Stimulated activated CD4-positive, alpha-beta T cell treated with anti-CD3 and anti-CD28 coated beads, Interleukin-2, amount 100 ng/mL, for 24 hours (primary cell): ENCODE measurements at places on chromosomes 5 and 9.

DNA sequence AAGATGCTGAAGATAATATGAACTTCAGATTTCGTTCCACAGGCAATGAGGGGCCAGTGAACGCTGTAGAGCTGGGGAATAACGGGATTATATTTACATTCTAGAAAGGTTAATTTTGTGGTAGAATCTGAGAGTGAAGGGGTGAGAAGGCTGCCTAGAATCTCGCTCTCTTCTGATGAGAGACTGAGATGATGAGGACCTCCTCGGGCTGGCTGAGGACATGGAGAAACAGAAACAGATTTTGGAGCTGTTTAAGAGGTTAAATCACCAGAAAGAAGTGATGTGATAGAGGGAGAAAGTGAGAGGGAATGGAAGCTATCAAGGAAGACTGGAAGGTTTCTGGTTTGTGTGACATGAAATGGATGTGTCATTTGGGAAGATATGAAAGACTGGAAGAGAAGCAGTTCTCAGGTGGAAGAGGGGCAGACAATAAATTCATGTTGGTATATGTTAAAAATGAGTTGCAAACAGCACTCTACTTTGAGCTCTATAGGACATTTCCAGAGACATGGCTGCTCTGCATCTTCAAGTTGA lies 612.6 kb downstream of the ISL1 start:
- DNase-seq: no peak

DNA sequence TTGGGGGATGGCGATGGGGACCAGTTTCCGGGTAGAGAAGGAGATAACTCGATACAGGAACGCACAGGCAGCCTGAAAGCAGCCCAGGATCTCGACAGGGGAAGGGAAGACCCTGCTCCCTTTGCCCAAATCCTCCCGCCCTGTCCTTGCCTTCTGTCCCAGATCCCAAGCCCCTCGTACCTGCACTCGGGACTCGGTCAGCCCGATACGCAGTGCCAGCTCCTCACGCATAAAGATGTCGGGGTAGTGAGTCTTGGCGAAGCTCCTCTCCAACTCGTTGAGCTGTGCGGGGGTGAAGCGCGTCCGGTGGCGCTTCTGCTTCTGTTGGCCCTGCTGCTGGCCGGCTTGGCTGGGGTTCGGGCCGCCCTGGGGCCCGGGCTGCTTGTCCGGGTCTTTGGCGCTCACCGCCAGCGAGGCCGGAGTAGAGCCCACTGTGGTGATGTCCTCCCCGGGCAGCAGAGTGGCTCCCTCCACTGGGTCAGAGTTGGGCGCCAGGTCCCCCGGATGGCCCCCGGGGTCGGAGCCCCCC lies 1.8 kb downstream of the OTP start:
- no peak for DNase-seq

- no peak for DNase-seq
These were observed 107.1 kb upstream of the TNPO1 start for GRCh38 chr5:72709341-72709740.

DNA sequence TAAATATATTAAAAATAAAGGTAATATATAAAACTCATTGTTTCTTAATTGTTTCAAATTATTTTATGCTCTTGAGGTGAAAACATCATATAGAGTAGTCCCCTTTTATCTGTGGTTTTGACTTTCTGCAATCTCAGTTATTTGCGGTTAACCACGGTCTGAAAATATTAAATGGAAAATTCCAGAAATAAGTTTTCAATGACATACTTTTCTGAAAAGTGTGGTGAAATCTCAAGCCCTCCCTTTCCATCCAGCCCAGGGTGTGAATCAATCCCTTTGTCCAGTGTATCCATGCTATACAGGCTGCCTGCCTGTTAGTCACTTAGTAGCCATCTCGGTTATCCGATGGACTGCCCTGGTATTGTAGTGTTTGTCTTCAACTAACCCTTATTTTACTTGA lies 546.7 kb upstream of the DMAC1 start:
- DNase-seq: no peak

GRCh38 chr9:122158202-122158601 lies 1.4 kb downstream of the NDUFA8 start:
- DNase-seq: peak; percentile 31

- DNase-seq: no peak
These were observed 18.8 kb upstream of the RPL26L1 start for GRCh38 chr5:172940268-172941066.

DNA sequence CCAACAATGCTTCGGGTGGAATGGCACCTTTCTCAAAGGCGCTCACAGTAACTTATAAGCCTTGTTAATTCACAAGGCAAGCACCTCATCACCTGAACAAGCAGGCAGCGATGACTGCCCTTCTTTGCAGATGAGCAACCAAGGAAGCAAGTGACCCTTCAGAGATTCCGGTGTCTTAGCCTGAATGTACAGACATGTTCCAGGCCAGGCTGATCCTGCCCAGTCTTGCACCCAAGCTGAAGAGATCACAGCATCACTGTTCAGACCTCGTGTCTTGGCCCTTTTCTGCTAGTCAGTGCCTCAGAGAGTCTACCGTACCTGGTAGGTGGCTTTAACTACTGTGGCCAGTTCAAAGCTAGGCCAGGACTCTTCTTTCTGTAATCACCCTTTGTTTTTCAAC lies 94.7 kb upstream of the ERCC6L2 start:
- DNase-seq: no peak

GRCh38 chr5:2538169-2538568 lies 213.3 kb downstream of the IRX2 start:
- no peak for DNase-seq

GRCh38 chr9:136881691-136882108 lies 4.6 kb upstream of the TRAF2 start:
- peak; percentile 64 for DNase-seq

GRCh38 chr9:82148901-82149461 lies 160.4 kb downstream of the SPATA31D1 start:
- no peak for DNase-seq

DNA sequence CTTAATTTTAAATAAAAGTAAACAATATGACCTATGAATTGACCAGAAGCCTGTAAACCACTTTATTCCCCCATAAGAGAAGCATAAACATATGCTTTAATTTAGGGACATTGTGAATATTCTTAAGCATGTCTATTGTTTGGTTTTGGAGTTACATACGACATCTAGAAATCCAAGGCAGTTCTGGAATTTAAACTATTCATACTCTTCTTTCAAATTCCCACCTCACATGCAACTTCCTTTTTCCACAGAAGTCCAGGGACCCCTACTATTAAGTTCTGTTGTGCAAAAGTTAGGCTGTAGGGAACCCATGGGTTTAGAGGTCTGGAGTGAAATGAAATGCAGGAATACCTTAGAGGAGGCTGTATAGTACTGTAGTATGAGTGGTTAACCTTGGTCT lies 2.1 kb downstream of the RIC1 start:
- DNase-seq: no peak

DNA sequence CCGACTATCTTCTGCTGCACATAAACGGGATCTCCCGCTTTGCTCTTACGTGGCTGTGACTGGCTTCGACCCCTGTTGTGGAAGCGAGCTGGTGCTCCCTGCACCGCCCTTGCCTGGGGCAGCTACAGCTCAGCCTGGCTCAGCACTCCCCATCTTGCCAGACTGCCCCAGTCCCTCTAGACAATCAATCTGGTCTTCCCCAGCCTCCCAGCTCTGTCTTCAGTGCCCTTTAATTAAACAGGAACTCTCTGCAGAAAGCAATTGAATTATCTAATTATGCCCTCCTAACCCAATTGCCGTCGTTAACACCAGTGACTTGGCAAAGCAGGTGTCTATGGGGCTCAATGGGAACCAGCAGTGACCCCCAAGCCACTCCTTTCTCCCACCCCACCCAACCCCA lies 18.9 kb upstream of the NTNG2 start:
- DNase-seq: no peak

GRCh38 chr5:146109379-146109778 lies 4.0 kb upstream of the PLAC8L1 start:
- no peak for DNase-seq

- no peak for DNase-seq
These were observed 41.3 kb downstream of the LRSAM1 start for GRCh38 chr9:127492616-127493015.

GRCh38 chr5:113043491-113043931 lies 66.9 kb downstream of the DCP2 start:
- DNase-seq: peak; percentile 30

DNA sequence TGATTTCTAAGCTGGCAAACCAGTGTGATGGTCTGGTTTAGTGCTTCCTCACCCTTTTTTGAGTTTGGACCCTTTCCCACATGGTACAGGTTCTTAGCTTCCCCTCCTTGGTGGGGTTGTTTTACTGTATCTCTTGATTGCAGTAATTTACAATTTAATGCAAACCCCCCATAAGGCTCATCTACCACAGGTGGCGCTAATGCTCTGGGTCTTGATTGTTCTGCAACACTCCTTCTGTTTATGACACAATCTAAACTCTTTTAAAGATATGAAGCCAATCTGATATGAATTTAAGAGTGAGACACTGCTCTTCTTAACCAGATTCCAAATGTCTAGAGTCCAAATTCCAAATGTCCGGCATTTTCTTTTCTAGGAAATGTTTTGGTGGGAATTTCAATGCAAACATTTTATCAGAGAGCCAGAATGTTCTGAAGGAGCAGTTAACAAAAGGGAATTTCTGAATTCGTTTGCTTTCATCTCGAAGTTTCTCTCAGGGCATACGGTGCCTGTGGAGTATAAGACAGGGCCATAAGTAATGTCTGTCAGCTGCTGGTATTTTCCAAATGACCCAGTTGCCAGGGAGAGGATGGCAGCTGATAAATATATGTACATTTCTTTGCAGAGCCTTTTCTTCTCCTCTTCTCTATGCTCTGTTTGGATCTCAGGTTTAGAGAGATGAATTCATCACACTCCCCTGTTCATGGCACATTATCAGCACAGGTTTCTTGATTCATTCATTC lies 246.8 kb downstream of the ARHGAP26 start:
- DNase-seq: peak; percentile 59

- DNase-seq: no peak
These were observed 364.7 kb upstream of the CD180 start for GRCh38 chr5:67561151-67561932.

- no peak for DNase-seq
These were observed 89.0 kb downstream of the RFX3 start for GRCh38 chr9:3436629-3437420.

DNA sequence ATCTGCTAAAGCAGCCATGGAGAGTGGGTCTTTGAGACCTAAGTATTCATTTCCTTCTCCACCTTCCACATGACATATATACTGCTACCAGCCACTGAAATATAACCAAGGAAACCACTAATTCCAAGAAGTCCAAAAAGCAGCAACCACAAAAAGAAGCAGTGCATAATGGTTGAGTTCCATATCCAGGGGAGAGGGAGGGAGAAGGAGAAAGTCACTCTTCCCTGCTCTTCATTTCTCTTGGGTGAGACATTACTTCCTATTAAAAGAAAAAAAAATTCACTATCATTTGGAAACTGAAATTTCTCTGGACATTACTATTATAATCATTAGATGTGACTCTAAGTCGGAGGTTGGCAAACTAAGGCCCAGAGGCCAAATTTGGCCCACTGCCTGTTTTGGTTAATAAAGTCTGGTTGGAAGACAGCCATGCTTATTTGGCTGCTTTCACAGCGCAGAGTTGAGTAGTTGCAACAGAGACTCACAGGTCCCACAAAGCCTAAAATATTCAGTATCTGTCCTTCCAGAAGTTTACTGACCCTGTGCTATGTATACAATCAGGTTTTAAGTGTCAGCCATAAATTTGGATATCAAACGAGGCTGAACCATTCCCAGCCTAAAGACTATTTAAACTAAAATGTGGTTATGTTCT lies 168.6 kb downstream of the MPDZ start:
- DNase-seq: no peak

GRCh38 chr5:13866792-13867191 lies 77.7 kb downstream of the DNAH5 start:
- no peak for DNase-seq

- no peak for DNase-seq
These were observed 56.2 kb downstream of the CD180 start for GRCh38 chr5:67140413-67140812.

- DNase-seq: no peak
These were observed 483.1 kb downstream of the BNC2 start for GRCh38 chr9:16387382-16387781.

GRCh38 chr9:74598874-74599273 lies 101.7 kb downstream of the RORB start:
- DNase-seq: no peak

GRCh38 chr9:73023025-73023541 lies 70.2 kb upstream of the ALDH1A1 start:
- peak; percentile 51 for DNase-seq

DNA sequence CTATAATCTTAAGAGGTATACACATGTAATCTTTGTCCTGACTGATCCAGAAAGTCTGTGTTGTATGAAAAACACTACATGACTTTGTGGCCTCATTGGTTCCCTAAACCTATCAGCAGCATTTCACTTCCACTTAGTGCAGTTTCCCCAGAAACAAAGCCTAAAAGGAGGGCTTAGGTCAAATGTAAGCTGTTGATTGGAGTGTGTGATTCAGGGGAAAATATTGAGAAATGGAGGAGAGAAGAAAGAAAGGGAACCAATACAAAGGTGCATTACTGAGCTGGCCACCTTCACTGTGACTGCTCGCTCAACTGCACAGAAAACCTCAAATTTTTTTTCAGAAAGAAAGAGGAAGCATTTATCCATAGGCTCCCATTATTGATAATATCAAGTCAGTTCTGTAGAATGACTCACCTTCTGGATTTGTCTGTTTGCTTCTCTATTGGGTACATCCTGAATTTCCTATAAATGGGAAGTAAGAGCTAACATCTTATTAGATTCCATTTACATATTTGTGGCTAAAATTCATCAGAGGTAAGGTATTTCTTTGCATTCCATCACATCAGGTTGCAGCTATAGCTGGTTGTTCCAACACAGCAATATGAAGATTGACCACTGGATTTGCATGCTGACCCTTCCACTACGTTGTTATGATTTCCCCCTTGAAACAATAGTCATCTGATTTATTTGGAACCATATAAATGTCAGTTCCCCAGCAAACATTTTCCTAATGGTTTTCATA lies 10.3 kb upstream of the FST start:
- DNase-seq: no peak

GRCh38 chr5:14726066-14726838 lies 61.7 kb downstream of the OTULIN start:
- DNase-seq: no peak

DNA sequence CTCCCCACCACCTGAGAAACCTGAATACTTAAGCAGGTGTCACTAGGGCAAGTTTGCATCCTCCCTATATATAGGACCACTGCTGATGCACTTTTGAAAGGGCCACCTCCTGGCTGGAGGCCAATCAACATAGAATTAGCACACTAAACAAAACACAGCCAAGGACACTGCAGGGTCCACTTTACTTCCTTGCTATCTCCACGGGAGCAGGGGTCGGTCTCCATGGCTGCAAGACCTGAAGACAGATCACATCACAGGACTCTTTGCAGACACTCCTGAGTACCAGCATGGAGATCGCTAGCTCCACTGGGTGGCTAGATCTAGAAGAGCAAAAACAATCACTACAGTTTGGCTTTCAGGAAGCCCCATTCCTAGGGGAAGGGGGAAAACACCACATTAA lies 72.3 kb downstream of the C9orf153 start:
- no peak for DNase-seq

- no peak for DNase-seq
These were observed 926.1 kb upstream of the DMAC1 start for GRCh38 chr9:8725635-8726034.

GRCh38 chr9:88645172-88645878 lies 110.3 kb downstream of the NXNL2 start:
- no peak for DNase-seq

GRCh38 chr5:40991168-40991980 lies 79.8 kb downstream of the MROH2B start:
- no peak for DNase-seq

GRCh38 chr9:78245401-78245800 lies 9.5 kb downstream of the CEP78 start:
- DNase-seq: no peak
